GM20000 (cell line): ENCODE measurements at places on chromosomes 5 and 9.

- no peak for DNase-seq
Measured at GRCh38 chr5:53318303-53318702, 162.1 kb upstream of the FST start.

DNA sequence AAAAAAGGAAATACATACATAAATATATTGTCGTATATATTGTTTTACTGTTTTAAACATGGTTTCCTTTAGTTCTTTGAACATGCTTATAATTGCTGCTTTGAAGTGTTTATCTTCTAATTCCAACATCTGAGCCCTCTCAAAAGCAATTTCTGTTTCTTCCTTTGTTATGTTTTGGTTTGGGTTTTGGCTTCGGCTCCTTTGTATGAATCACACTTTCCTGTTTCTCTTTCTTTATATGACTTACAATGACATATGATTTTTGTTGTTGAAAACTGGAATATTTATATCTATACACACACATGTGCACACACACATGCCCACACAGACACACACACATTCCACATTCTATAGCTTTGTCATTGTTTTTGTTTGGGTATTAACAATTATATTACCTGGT, 1206.7 kb downstream of the CDH12 start:
- DNase-seq = no peak

- no peak for DNase-seq
Measured at GRCh38 chr5:160347448-160347847, 23.0 kb downstream of the C1QTNF2 start.

GRCh38 chr5:57662991-57663390, 180.4 kb upstream of the ACTBL2 start:
- DNase-seq = no peak

GRCh38 chr5:142016556-142016955, 3.7 kb upstream of the GNPDA1 start:
- DNase-seq = no peak

DNA sequence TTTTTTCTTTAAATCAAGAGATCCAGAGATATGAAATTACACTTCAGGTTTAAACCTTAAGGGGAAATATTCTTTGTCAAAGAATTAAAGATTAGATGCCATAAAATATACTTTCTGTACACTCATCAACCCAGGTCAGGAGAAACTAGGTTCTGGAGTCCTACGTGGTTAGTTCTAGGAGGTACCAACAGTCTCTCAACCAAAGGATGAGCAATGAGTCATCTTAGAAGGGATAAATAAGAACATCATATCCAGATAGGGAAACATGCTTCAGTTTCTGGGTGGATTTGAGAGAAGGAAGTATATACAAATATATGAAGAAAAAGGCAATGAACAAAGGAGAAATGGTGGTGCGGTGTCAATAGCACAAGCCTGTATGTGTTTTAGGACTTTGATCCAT, 98.2 kb downstream of the CSNK1G3 start:
- no peak for DNase-seq

DNA sequence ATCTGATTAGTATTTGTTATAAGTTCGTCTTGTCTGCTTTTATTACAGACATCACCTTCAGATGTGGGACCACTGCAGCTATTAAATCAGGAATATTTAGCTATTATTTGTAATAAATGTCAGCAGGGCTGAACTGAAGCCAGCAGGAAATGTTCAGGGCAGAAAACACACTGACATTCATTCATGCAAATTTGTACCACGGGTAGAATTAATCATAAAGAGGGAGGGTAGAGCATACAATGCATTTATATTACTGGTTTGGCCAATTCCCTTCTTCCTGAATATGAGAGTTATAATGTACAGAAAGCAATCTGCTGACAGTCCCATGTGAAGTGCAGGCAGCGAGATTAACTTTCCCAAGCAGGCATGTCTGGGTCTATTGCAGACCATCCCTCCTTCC, 117.3 kb upstream of the NUDT12 start:
- no peak for DNase-seq

- DNase-seq = no peak
Measured at GRCh38 chr9:79061752-79062616, 509.8 kb upstream of the TLE4 start.

- DNase-seq = no peak
Measured at GRCh38 chr5:132774406-132774805, 2.6 kb downstream of the SEPTIN8 start.

DNA sequence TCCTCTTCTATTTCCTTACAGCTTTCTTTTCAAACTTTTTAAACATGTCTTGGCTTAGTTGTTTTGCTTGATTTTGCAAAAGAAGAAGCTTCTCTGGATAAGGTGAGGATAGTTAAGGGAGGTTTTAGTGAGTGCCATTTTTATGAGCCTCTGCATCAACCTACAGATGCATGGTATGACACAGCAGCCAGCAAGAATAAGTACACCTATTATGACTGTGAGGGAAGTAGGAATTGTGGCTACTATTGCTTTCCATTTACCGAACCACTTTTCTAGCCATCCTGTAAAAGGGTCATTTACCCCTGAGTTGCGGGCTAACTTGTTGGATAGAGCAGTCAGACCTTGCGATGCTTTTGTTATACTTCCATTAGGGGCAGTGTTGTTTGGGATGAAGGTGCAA, 7.0 kb upstream of the TUT7 start:
- no peak for DNase-seq

DNA sequence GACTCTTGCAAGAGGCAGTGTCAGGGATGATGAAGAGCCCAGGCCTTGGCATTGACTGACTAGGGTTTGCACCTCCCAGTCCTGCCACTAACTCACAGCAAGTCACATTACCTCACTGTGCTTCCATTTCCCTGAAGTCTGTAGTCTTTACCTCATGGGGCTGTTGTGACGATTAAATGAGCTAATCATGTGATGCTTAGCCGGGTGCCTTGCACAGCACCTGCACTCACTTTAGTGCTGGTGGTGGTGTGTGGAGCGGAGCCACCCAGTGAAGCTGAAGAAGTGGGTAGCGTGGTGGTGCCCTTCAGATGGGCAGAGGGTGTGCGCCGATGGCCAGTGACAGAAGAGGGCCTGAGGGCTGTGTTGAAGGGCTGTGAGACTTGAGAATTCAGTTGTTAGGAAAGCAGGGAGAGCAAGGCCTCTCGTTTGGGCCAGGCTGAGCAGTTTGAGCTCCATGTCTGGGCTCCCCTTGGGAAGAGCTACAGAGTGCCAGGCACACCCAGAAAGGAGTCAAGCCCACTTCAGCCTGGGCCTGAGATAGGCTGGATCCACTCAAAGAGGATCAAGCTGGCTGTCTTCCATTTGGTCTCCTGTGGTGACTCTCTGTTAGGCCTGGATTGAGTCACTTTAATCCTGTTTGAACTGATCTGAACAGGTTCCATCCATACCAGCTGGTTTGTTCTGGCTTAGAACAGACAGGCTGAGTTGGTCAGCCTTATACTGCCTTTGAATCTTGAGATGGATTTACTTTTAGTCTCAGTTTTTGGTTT, 42.5 kb downstream of the RALGPS1 start:
- DNase-seq = no peak

GRCh38 chr9:2622461-2623287, 1.1 kb downstream of the VLDLR start:
- DNase-seq = peak; percentile 57

- DNase-seq = peak; percentile 36
Measured at GRCh38 chr9:136605988-136606660, 56.6 kb upstream of the EGFL7 start.

GRCh38 chr5:135385576-135385975, 13.5 kb downstream of the MACROH2A1 start:
- DNase-seq = no peak

DNA sequence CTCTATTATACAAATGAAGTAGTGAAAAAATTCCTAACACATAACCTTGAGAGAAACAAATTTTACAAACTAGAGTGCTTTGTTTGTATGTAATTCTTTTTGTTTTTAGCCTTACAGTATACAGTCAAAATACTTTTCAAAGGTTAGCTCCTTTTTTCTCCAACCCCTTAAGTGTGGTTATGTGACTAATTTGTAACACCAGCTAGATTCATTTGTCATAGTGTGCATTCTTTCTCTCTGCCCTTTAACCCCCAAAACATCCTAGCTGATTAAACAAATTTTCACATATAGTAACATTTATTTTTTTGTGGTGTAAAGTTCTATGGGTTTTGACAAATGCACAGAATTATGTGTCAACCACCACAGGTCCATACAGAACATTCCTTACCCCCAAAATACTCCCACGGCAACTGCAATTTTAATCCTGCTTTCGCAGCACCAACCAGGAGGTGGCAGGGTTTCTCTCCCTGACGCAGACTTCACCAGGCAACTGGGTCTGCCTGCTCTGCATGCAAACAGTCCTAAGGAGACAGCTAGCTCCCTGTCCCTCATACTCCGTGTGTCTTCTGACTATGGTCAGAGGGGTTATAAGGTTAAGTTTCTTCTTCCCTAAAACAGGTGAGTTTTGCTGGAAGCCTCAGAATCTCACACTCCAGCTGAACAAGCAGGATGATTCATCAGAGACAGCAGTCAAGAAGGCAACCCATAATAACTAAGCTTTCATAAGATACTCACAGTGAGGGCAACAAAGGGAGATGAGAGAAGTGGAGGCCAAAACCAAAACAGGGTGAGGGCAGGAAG, 44.5 kb upstream of the NR5A1 start:
- DNase-seq = peak; percentile 55

DNA sequence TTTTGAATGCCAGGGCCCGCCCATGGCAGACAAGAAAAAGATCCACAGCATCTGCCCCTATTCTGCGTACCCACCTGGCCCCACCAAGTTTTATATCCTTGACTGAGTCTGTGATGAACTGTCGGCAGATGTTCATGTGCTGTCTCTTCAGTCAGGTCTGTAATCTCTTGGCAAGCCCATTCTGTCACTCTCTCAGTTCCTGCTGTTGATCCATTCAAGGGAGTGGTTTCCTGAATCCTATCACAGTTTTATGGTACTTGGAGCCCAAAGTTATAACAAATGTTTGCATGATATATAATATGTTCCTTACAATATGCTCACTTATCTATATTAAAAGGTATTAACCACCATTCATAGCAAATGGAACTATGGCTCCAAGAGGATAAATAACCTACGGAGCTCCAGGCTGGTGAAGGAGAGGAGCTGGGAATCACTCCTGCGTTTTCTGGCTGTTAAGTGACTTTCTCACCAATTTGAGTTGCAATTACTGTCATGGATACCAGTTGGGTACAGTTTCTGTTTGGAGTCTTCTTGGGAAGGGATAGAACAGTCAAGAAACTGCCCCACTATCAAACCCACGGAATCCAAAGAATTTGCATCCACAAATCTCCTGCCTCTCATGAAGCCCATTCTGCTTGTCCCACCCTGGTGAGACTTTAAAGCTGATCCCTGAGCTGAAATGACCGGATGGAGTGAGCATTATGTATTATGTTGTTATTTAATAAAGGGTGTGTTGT, 103.4 kb upstream of the SPRY4 start:
- DNase-seq = no peak

DNA sequence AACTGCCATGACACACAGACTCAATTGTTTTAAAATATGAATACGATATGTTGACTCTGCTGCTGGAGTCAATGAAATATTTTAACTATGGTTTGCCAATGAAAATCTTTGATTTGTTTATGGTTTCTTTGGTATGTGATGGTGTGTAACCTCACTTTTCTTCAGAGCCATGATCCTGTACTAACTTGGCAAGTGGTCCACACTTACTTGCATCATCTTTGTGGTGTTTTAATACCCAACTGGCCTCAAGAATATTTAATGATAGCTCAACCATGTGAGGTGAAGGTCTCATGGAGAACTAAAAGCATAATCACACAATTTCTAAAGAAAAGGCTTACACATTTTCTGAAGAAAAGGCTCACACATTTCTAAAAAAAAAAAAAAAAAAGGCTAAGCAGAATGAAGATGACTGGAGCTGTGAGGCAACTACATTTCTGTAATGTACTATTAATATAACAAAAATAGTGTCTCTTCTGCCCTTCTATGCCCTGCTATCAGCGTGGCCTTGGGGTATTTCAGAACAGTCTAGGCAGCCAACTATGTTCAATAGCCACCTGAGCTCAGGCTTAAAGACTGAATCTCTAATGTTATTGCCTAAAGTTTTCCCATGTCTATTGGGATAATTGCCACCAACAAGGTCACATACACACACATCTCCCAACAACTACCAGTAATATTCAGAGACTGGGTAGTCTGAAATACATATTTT, 395.0 kb downstream of the MLLT3 start:
- no peak for DNase-seq

- DNase-seq = no peak
Measured at GRCh38 chr9:33750839-33751339, 44.5 kb upstream of the PRSS3 start.

DNA sequence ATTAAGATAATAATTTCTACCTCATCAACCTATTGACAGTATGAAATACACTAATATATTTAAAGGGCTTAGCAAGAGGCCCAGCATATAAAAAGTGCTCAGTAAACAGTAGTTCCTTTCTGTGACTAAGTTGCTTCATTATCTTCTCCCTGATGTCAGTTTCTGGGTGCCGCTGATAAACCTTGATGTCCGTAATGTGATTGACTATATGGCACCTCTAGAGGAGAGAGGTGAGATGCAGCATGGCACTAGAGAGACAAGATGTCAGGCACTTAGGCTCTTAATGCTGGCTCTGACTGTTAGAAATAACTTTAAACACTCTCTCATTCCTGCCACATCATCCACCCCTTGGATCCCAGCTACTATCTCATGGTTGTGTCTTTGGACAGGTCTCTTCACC, 455.9 kb upstream of the KLF4 start:
- no peak for DNase-seq

GRCh38 chr5:177547736-177548135, 6.6 kb downstream of the FAM193B start:
- no peak for DNase-seq

DNA sequence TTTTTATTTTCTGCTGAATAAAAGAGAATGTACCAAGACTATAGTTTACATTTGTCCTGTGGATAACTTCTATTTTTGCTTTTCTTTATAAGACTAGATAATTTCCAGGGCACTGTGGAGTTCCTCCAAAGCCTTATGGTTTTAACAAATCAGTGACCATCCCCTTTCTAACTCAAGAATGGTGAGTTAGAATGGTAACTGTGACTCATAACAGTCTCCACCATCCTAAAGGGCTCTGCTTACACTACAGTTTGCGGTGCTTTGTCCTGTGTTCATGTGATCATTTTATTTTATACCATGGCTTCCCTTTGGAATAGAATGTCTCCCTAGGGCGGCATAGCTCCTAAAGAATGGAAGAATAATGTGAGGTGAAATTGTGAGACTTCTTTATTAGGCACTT, 30.2 kb downstream of the WDR36 start:
- DNase-seq = no peak

DNA sequence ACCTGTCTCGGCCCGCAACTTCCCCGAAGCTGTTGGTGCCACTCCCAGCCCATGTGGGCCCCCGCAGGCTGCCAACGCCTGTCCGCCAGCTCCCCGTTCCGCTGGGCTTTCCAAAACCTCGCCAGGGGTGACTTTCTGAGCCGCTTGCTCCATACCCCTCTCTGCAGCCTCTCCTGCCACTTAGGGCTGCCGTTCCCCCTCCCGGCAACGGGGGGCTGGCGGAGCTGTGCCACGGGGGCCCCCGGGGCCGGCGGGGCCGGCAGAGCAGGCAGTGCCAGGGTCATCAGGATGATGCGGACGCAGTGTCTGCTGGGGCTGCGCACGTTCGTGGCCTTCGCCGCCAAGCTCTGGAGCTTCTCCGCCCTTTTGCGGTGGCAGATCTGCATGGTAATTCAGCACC, 40.8 kb downstream of the FCHO2 start:
- no peak for DNase-seq

GRCh38 chr9:24624481-24624880, 78.8 kb upstream of the IZUMO3 start:
- no peak for DNase-seq

- no peak for DNase-seq
Measured at GRCh38 chr9:115010874-115011273, 80.5 kb upstream of the TNFSF8 start.
